Activated T-cell treated with anti-CD3 and anti-CD28 coated beads, Interleukin-2, amount 50 U/mL, for 1 hour (primary cell): ENCODE measurements at places on chromosomes 2 and 18.

- no peak for DNase-seq
These were observed 10.5 kb upstream of the TOGARAM2 start for GRCh38 chr2:28970464-28971160.

- no peak for DNase-seq
These were observed 308.3 kb upstream of the HS6ST1 start for GRCh38 chr2:128626760-128627511.

GRCh38 chr2:239576784-239577685 lies 176.2 kb upstream of the HDAC4 start:
- DNase-seq = no peak

DNA sequence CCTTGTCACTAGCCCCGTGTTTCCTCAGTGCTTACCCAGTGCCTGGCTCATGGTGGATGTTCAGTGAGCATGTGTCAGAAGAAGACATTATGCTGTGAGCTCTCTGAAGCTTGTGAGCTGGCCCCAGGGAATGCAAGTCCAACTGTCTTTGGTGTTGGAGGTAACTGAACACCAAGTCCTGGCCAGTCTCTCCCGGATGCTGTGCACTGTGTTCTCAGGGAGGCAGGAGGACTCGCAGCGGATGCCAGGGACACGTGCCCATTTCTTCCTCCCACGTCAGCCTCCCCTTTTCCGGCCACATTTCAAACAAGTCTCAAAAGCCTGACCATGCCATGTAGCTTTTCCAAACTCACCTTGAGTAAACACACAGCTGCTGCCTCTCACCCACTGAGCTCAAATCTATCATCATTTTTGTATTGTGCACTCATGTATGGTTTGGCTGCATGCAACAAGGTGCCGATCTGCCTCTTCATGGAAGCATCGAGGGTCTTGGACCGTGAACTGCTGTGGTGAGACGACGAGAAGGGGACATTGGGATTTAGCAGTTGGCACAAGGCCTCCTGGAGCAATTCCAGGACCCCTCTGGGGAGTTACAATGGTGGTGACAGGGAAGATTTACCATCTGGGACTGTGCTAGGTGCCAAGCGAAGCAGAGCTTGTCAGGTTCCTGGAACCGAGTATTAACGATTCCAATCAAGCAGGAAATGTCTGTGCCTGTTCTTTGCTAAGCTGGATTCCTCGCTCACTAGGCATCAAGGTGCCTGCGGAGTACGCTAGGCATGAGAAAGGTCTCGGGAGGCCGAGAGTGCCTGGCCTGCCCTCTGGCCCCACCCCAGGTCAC lies 44.4 kb upstream of the MGAT4A start:
- DNase-seq = no peak

DNA sequence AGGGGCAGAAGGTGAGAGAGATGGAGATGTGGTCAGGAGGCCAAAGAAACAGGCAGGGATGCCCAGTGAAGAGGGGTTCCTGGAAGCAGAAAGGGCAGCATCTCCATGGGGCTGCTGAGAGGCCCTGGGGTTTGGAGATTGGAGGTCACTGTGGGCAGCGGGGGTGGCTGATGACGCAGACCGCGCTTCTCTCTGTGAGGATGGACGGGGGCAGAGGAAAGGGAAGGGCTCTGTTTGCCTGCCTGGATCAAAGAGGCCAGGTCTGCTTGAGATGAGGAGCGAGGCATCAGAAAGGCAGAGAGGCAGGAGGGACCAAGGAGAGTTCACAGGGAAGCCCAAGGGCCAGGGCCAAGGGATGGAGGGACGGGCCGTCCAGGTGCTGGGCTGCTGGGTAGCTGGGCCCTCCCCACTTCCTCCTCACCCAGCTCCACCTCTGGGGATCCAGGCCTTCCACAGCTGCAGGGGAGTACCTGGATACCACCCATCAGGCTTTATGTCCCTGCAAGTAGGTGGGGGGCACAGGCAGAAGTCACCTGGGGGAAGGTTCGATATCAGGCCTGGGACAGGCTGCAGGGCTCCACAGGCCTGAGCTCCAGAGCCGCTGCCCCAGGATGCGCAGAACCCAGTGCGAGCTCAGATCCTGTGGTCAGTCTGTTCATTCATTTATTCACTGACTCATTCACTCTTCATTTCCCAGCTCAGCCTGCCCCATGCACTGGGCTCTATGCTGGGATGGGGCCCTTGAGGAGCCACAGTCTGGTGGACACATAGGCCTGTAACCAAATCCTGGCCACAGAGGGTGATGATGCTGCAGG lies 30.6 kb downstream of the ADRA2B start:
- DNase-seq = peak; percentile 9

GRCh38 chr2:100178085-100178788 lies 35.8 kb upstream of the AFF3 start:
- DNase-seq = no peak

GRCh38 chr2:235988271-235989015 lies 179.7 kb downstream of the GBX2 start:
- DNase-seq = no peak

DNA sequence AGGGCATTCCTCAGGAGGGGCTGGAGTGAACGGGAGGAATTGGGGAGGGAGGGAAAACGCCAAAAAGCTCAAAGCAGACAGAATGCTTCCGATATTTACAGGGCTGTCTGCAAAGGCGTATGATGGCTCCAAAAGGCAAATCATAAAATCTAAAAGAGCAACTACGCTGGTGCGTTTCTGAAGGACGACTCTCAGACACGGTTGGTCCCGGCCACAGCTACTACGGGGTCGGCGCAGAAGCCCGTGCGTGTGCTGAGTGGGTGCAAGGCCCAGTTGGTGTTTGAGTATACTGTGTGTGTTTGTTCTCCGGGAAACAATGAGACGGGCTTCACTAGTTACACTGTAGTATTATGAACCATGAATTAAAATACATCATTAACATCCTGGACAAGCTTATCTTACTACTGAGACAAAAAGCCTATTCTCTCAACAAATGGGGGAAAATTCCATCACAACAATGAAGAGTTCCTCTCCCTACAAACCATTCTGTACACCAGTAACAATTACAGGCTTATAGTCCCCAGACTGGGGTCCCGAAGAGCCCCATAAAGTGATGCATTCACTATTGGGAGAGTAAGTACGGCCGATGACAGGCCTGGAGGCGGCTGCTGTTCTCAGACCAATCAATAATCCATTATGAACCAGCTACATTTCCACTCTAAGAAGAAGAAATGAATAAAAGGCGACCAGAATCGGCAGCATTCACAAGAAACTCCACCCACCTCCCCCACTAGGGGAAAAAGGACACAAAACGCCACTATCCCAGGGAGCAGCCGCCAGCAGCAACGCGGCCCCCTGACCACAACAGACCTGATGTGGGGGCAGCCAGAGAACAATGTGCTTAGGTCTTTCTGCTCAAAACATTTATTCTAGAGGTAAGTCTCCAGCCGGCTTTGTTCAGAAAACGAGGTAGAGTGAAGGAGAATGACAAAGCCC lies 43.4 kb downstream of the ZNF516 start:
- DNase-seq = no peak
